ENCODE measurements at places on chromosomes 7 and 10. TPM values are rescaled to one million over a fixed set of nuclear protein-coding genes. Genes with fewer than 3 reads are reported as not detected.

- H3K27me3 ChIP-seq: no peaks in the 10 kb centered on the region
- no peak for DNase-seq
- H3K4me3 ChIP-seq: no peak overlapping the region
- 0 out of 2 replicates have a peak, but pooled peaks cover 10% of the 10 kb centered on the region for H3K4me1 ChIP-seq
Observed at GRCh38 chr7:110852156-110852940, 238.6 kb upstream of the LRRN3 start.

GRCh38 chr10:109784236-109784635 lies 139.1 kb downstream of the XPNPEP1 start:
- H3K4me3 ChIP-seq: no peak overlapping the region
- peak; percentile 50 for DNase-seq
- H3K36me3 ChIP-seq: no peaks in the 10 kb centered on the region

- H3K27me3 ChIP-seq: no peaks in the 10 kb centered on the region
- no peak overlapping the region for H3K27ac ChIP-seq
- no peak overlapping the region for H3K4me3 ChIP-seq
- DNase-seq: no peak
- no peaks in the 10 kb centered on the region for H3K36me3 ChIP-seq
Observed at GRCh38 chr10:52453501-52453900, 139.4 kb downstream of the DKK1 start.

- H3K27me3 ChIP-seq: no peaks in the 10 kb centered on the region
- no peak overlapping the region for H3K4me3 ChIP-seq
- peaks cover 24% of the 10 kb centered on the region for H3K4me1 ChIP-seq
- DNase-seq: peak; percentile 90
- peak overlapping the region; percentile 27 for H3K27ac ChIP-seq
Observed at GRCh38 chr7:30224511-30225062, 59.8 kb upstream of the ZNRF2 start.

DNA sequence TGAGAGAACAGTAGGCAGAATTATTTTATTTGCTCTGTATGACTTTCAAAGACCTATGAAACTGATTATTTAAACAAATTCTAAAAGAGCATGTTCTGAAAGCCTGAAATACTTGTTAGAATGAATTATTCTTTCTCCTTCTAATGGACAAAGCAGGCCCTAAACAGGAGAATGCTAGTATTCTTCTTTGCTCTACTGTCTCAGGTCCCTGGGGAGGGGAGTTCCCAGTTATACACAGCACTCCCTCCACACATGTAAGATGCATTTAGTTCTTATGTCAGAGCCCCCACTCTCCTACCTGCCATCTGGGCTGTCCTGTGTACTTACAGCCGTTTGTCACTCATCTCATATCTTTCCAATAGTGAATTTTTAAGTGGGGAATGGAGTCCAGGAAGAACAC lies 633.5 kb upstream of the ANKRD30A start:
- no peaks in the 10 kb centered on the region for H3K36me3 ChIP-seq
- DNase-seq: no peak
- peaks cover 66% of the 10 kb centered on the region for H3K4me1 ChIP-seq
- no peak overlapping the region for H3K27ac ChIP-seq
- H3K4me3 ChIP-seq: no peak overlapping the region
- no peaks in the 10 kb centered on the region for H3K27me3 ChIP-seq

DNA sequence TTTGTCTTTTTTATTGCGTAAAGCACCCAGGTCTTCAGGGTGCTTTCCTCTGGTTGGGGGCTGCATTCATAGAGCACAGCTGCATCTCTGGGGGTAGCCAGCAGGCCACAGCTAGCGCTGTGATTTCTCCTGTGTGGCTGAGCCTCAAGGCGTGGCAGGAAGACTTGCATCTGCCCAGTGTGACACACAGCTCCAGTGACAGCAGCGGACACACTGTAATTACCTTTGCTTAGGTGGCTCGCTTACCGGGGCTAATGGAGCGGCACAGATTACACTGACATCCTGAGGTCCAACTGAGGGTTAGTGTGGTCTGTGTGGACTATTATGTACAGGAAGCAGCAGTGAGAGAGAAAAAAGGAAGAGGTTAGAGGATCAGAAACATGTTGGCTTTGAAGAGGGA lies 27.1 kb downstream of the ABCB4 start:
- H3K27me3 ChIP-seq: no peaks in the 10 kb centered on the region
- no peak for DNase-seq
- H3K4me1 ChIP-seq: no peaks in the 10 kb centered on the region
- H3K27ac ChIP-seq: no peak overlapping the region
- no peaks in the 10 kb centered on the region for H3K36me3 ChIP-seq
- no peak overlapping the region for H3K4me3 ChIP-seq

- no peaks in the 10 kb centered on the region for H3K27me3 ChIP-seq
- no peak overlapping the region for H3K27ac ChIP-seq
- no peaks in the 10 kb centered on the region for H3K36me3 ChIP-seq
- no peak overlapping the region for H3K4me3 ChIP-seq
- DNase-seq: peak; percentile 50
- no peaks in the 10 kb centered on the region for H3K4me1 ChIP-seq
Observed at GRCh38 chr7:144854839-144855424, 19.1 kb upstream of the TPK1 start.

GRCh38 chr10:35792291-35792690 lies 150.2 kb upstream of the FZD8 start:
- H3K4me3 ChIP-seq: no peak overlapping the region
- H3K4me1 ChIP-seq: peaks cover 8% of the 10 kb centered on the region
- DNase-seq: no peak

GRCh38 chr10:74292871-74293427 lies 141.9 kb downstream of the ADK start:
- H3K36me3 ChIP-seq: no peaks in the 10 kb centered on the region
- DNase-seq: peak; percentile 57
- 0 out of 2 replicates have a peak overlapping the region, but pooled peaks have one; percentile 23 for H3K4me3 ChIP-seq
- H3K27me3 ChIP-seq: no peaks in the 10 kb centered on the region

GRCh38 chr10:132494866-132495630 lies 42.5 kb upstream of the INPP5A start:
- no peaks in the 10 kb centered on the region for H3K36me3 ChIP-seq
- DNase-seq: no peak
- peaks cover 4% of the 10 kb centered on the region for H3K4me1 ChIP-seq
- no peak overlapping the region for H3K4me3 ChIP-seq

- H3K27ac ChIP-seq: no peak overlapping the region
- H3K27me3 ChIP-seq: no peaks in the 10 kb centered on the region
- no peak for DNase-seq
- H3K4me3 ChIP-seq: no peak overlapping the region
- H3K36me3 ChIP-seq: no peaks in the 10 kb centered on the region
Observed at GRCh38 chr7:21355406-21355874, 72.4 kb upstream of the SP4 start.

GRCh38 chr10:5499493-5500140 lies at the start of gene CALML5:
CALML5 (minus strand) TSS chr10:5499570; CDS start chr10:5499438, 132 bp downstream.
- no peaks in the 10 kb centered on the region for H3K27me3 ChIP-seq
- DNase-seq: no peak
- H3K36me3 ChIP-seq: no peaks in the 10 kb centered on the region
- H3K27ac ChIP-seq: no peak within 1 kb of the TSS

Gene PTPN20
- total RNA-seq: 0.22 TPM

Gene GPR158
- 0.13 TPM for total RNA-seq

Gene SMKR1
- not detected for total RNA-seq

Gene METTL27
- total RNA-seq: 3.5 TPM

Gene ZNF394
- total RNA-seq: 24.3 TPM

Gene RBP3
- not detected for total RNA-seq

Data from GM23248 (cell line).